Activated CD4-positive, alpha-beta T cell treated with anti-CD3 and anti-CD28 coated beads, Interleukin-2, amount 50 U/mL, for 16 hours (primary cell): ENCODE measurements at places on chromosomes 13 and 19.

DNA sequence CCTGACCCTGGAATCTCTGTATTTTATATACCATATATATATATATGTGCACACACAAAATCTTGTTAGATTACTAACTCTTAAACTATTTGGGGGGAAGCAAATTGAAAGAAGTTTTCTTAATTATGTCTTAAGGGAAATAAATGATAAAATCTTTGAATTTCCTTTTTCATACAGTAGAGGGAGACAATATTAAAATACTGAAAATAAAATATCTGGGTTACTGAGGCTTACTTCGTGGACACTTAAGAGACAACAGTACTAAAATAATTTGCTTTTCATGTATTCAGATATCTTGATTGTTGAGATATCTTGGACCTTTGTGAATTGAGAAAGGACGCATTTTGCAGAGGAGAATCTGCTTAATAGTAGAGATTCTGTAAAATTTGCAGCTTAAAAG is 17.0 kb downstream of the SUGT1 start:
- no peak for DNase-seq

- no peak for DNase-seq
Observed at GRCh38 chr13:41307884-41308640, 3.0 kb upstream of the NAA16 start.

- no peak for DNase-seq
Observed at GRCh38 chr19:1882786-1883692, 2.3 kb downstream of the ABHD17A start.

GRCh38 chr13:25200783-25201182 is 28.7 kb upstream of the AMER2 start:
- no peak for DNase-seq

GRCh38 chr13:102903659-102904407 is 58.0 kb downstream of the ERCC5 start:
- no peak for DNase-seq

GRCh38 chr13:50955241-50955640 is 45.6 kb downstream of the RNASEH2B start:
- no peak for DNase-seq

- no peak for DNase-seq
Observed at GRCh38 chr19:35732540-35733179, 9.6 kb downstream of the IGFLR1 start.

GRCh38 chr13:54879036-54879435 is 1850.4 kb downstream of the OLFM4 start:
- DNase-seq = no peak

DNA sequence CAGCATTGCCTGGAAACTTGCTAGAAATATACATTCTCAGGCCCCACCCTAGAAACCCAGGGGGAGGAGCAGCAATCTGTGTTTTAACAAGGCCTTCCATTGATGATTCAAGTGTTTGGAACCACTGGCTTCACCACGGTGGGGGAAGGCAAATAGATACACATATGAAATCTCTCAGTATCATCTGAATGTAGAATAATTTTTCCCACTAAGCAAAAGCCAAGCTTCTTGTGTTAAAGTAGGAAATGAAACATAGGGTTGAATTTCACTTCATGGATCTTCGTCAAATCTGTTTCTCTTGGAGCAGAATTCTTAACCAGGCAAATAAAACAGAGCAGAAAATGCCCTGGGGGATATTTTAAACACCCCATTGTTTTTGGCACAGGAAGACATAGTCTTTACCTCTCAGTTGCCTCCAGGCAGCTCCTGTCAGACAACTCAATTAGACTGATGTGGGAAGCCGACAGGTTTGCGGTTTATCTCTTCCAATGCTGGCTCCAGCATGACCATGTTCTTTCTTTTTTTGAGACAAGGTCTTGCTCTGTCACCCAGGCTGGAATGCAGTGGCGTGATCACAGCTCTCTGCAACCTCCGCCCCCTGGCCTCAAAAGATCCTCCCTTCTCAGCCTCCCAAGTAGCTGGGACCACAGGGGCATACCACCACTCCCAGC is 213.0 kb downstream of the FOXO1 start:
- DNase-seq = no peak

GRCh38 chr19:18849838-18850400 is 18.2 kb downstream of the UPF1 start:
- no peak for DNase-seq

- no peak for DNase-seq
Observed at GRCh38 chr19:17268754-17269153, 1.5 kb downstream of the BABAM1 start.

DNA sequence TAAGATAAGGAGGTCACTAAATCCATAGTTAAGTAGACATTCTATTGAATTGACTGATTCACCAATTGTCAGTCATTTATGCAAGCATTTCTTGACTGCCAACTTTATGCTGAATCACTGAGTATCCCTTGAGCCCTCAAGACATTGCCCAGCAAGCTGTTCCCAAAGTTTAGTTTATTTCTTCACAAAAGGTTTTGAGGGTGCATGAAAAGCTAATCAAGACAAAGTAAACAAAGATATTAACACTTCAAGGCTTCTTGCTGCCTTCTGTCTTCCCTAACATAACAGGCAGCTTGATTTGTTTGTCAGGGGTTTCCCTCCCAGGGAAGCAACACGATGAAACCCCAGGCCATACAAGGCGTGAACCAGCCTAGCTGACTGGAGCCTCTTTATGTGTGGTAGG is 374.4 kb downstream of the SPRY2 start:
- DNase-seq = no peak

DNA sequence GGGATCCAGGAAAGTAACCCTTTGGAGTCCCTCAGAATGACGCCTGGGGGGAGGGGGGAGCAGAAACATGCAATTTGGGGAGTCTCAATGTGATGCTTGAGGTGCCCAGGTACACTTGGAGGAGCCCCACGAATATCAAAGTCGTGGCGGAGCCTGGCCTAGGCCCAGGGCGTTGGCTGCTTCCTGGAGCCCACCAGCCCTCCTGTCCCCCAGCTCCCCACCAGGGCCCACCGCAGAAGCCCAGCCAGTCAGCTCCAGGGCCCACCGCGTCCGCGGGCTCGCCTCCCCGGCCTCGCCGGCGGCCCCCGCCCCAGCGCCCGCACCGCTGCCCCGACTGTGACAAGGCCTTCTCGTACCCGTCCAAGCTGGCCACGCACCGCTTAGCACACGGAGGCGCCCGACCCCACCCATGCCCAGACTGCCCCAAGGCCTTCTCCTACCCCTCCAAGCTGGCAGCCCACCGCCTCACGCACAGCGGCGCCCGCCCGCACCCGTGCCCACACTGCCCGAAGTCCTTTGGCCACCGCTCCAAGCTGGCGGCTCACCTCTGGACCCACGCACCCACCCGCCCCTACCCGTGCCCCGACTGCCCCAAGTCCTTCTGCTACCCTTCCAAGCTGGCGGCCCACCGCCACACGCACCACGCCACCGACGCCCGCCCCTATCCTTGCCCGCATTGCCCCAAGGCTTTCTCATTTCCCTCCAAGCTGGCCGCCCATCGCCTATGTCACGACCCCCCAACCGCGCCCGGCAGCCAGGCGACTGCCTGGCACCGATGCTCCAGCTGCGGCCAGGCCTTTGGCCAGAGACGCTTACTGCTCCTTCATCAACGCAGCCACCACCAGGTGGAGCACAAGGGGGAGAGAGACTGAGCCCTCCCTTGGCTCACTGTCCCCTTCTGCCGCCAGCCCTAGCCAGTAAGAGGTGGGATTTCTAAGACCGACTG is 2.1 kb downstream of the ZNF575 start:
- DNase-seq = no peak

DNA sequence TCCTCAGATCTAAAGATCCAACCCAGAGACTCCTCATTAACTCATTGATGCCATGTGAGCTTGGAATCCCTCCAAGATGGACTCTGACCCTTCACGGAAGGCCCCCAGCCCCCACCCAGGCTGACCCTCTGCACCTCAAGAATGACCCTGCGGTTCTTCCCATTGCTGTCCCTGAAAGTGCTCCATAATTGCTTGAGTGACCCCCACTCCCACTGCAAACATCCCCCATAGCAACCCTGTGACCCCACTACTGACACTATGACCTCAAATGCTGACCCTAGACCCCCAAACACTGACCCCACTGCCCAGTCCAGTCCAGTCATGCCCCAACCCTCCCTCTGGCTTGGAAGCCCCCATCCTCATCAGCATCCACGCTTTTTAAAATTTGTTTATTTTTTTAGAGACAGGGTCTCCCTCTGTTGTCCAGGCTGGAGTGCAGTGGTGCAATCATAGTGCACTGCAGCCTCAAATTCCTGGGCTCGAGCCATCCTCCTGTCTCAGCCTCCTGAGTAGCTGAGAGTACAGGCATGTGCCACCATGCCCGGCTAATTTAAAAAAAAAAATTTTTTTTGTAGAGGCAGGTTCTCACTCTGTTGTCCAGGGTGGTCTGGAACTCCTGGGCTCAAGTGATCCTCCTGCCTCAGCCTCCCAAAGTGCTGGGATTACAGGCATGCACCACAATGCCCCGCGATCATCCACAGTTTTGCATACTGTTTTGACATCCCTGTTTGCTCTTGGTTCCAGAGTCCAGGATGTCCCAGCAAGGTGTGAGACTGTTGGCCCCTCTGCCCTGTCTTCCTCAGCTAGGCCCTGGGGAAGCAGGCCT is 855 bp downstream of the LYL1 start:
- DNase-seq = no peak

DNA sequence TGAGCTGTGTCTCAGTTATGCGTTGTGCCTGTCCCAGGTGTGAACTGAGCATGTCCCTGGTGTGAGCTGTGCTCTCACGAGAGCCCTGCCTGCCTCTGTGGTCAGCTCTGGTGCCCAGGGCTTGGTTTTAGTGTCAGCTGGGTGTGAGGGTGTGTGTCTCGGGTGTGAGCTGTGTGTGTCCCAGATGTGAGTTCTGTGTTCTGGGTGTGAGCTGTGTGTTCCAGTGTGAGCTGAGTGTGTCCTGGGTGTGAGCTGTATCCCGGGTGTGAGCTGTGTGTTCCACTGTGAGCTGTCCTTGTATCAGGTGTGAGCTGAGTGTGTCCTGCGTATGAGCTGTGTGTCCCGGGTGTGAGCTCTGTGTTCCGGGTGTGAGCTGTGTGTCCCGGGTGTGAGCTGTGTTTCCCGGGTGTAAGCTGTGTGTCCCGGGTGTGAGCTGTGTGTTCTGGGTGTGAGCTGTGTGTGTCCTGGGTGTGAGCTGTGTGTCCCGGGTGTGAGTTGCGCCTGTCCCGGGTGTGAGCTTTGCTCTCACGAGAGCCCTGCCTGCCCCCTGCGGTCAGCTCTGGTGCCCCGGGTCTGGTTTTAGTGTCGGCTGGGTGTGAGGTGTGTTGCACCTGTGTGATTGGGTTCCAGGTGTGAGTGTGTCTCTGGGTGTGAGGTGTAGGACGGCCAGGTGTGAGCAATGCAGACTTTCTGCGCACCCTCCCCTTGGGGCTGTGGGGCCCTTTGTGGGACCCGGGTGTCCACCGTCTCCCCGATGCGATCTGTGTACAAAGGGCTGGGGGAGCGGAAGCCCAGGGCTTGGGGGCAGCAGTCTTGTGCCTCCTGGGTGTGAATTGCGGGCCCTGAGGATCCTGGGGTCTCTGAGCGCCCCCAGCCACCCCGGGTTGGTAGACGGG is 7.1 kb upstream of the PEAK3 start:
- DNase-seq = no peak

DNA sequence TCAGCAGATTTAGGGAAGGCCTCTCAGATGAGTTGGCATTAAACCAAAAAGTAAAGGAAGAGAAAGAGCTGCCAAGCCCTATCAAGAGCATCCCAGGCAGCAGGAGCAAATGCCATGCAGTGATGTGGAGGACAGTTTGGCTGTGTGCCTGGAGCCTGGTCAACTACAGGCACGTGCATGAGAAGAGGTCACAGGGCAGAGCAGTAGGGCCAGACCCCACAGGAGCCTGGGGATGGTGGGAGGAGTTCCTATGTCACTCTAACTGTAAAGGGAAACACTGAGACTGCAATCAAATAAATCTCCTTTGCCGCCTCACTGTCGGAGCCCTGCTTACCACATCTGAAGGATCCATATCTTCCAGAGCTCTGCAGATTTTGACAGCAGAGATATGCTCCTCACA is 240.5 kb downstream of the ENOX1 start:
- no peak for DNase-seq

DNA sequence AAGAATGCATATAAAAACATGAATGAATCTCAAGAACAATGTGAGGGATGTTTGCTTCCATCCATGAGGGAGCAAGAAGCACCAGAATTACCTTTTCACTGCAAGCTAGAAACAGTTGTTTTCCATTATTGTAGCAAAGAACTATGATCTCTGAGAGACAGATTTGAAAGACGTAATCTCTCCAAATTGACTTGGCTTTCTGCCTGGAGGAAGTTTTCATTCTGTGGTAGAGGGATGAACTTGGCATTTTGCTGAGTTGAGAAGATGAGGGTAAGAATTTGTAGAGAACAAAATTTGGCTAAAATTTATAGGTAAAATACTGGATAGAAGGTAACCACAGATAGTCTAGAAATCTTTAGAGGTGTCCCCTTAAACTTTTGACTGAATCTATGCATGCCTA is 496.8 kb downstream of the TDRD3 start:
- DNase-seq = no peak

GRCh38 chr19:47375694-47376588 is 26.8 kb downstream of the DHX34 start:
- DNase-seq = no peak

DNA sequence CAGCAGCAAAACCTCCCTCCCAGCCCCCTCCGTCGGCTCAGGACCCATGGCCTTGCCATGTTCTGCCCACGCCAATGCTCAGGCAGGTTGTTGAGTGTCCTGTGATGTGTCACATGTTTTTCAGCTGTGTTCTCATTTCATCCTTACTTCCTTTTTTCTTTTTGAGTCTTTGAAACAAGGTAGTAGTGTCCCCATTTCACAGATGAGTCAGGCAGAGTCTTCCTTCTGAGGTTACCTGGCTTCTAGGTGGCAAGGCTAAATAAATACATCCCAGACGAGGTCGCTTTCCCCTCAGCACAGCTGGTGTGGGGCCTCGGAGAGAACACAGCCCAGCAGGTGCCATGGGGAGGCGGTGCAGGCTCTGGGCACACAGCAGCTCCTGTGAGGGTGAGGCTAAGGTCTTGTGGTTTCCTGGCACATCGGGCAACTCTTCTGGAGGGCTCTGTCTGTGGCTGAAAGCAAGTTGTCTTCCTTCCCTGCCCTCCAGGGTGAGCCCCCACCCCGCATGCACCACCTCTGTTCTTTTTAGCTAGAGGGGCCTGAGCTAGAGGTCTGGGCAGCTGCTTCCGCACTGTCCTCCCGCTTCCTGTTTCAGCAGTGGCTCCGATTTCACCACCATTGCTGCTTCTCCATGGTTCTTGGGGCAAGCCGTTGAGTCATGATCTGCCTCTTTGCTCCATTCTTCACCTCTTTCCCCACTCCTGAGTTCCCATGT is 15.1 kb downstream of the PRAM1 start:
- peak; percentile 67 for DNase-seq

- peak; percentile 44 for DNase-seq
Observed at GRCh38 chr13:22161871-22162270, 491.0 kb downstream of the FGF9 start.

- DNase-seq = peak; percentile 70
Observed at GRCh38 chr19:16062789-16063188, 13.5 kb upstream of the TPM4 start.

GRCh38 chr13:26221399-26221720 is 754 bp downstream of the RNF6 start:
- DNase-seq = no peak

GRCh38 chr19:615619-616018 is 17.7 kb downstream of the POLRMT start:
- no peak for DNase-seq
